Activated CD4-positive, alpha-beta T cell treated with anti-CD3 and anti-CD28 coated beads for 4 hours (primary cell): ENCODE measurements at places on chromosomes 2 and 18.
A peak's percentile ranks its signal among the peaks of the same experiment; 100 is the strongest.

DNA sequence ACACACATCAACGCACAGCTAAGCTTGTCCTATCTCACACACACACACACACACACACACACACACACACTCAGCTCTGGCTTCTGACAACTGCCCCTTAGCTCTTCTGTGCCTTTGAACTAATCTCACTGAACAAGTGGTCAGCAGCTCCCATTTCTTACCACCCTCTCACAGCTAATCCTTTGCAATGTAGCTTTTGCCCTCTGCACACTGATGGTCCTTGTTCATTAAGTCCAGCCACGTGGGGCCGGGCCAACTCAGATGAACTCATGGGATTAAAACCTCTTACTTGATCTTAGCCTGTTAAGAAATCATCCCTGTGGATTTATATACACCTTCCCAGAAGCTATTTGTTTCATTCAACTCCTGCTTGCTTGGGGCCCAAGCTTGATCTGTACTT, 36.6 kb downstream of the DPYSL5 start:
- no peak for DNase-seq

- DNase-seq = no peak
These were observed 167.1 kb downstream of the PRKCE start for GRCh38 chr2:45818591-45818990.

GRCh38 chr2:64454386-64455332, 697 bp downstream of the LGALSL start:
- peak; percentile 42 for DNase-seq

DNA sequence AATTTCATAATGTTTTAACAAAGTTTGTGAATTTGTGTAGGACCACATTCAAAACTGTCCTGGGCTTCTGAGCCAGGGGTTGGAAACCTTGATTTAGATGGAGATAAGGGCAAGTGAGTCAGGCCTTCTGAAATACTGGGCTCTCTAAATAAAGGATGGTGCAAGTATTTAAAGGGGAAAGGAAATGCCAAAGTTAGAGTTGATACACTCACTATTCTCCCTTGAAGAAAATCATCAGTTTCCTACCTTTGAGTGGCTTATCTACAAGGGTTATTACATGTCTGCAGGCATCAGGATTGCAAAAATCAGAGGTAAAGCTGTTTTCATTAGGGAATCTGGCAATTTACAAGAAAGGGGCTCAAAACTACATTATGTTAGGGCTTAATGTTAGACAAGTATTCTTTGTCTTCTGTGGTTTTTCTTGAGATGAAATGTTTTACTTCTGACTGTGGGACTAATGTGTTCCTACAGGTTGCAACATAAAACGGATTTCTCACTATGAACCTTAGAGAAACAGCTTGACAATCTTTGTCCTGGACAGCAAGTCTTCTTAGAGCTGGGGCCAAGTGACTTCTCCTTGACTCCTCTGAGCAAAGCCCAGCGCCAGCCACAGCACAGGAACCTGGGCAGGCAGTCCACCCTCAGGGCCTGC, 31.1 kb downstream of the RNU4ATAC start:
- DNase-seq = no peak

DNA sequence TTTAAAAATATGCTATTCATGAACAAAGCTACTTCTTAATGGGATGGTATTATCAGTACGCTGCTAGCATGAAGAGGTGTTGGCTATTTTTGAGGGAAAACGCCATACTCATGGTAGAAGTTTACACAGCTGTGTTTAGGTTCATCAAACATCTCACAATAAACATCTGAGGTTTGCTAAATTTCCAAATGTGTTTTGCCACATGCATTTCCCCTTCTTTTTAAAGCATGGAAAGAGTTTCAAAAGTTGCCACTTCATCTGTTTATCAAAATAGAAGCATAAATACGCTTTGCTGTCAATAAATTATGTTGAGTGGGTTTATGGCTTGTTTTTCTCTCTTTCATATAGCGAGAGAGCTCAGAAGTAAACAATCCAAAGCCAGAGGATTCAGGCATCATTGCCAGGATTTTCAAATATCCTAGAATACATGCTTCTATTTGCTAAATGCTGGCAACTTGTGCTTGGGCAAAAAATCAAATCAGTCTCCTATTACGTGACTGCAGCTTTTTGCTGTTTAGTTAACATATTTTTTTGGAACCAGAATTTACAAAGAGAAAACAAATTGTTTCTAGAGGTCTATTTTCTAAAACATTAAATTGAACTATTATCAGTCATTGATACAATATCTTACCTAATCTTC, 1919.9 kb upstream of the LRRTM1 start:
- DNase-seq = no peak
